Stimulated activated CD4-positive, alpha-beta T cell treated with anti-CD3 and anti-CD28 coated beads, Interleukin-1b, Interleukin-23, amount 100 ng/mL, for 1 hour (primary cell): ENCODE measurements at places on chromosomes 4 and X.

DNA sequence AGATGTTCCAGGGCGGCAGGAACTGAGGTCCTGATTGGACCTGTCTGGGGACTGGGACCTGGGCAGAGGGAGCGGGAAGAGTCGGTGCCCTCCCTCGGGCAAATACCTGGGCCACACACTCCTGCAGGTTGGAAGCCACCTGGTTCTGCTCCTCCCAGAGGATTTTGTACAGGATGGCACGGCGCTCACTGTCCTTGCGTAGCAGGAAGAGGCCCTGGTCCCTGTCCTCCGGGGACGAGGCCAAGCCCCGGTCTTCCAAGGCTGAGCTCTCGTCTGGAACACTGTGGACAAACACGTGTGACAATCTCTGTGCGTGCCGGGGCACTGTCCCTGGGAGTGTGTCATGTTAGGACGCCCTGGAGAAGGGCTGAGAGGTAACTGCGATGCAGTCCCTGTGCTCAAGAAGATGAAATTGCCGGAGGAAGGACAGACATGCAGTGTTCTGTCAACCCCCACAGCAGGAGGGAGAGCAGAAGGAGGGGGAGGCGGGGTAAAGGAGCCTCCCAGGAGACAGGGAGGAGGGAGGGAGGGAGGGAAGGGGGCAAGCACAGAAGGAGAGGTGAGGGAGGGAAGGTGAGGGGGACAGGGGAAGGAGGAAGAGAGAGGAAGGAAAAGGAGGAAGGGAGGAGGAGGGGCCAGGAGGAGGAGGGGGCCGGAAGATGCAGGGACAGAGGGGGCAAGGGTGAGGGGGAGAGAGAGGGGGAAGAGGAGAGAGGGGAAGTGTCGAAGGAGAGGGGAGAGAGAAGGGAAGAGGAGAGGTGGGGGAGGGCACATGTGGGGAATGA is 29.0 kb downstream of the PDHA1 start:
- DNase-seq = no peak

DNA sequence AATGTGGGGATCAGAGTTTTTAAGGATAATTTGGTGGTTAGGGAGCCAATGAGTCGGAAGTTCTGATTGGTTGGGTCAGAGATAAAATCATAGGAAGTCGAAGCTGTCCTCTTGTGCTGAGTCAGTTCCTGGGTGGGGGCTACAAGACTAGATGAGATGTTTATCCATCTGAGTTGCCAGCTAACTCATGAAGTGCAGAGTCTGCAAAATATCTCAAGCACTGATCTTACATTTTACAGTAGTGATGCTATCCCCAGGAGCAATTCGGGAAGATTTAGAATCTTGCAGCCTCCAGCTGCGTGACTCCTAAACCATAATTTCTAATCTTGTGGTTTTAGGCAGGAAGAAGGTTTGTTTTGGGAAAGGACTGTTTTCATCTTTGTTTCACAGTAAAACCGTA is 565.8 kb upstream of the SPANXN1 start:
- DNase-seq = no peak

DNA sequence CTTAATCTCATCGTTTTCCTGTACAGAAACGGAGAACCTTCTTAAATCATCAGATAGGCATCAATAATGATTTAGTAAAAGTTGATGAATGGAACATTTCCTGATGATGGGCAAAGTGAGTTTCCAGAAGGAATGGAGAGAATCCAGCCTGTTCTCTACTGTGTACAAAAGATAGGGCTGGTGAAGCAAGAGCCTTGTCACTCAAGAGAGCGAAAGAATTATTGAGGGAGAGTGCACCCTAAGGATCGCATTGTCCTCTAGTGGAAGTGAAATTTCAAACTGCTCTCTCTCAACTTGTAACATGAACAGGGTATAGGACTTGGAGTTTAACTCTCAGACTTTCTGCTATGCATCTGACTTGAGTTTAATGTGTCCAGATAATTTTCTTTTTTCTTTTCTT is 69.6 kb downstream of the CDS1 start:
- DNase-seq = no peak

DNA sequence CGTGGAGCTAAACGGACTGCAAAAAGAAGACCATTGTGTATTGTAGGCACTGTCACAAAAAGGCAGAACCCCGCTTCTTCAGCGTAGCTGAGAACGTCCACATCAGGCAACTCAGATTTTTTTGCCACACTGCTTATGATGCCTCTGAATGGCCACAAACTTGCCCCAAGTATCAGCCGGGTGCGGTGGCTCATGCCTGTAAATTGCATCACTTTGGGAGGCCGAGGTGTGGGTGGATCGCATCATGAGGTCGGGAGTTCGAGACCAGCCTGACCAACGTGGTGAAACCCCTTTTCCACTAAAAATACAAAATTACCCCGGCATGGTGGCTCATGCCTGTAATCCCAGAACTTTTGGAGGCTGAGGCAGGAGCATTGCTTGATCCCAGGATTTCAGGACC is 14.9 kb upstream of the IL3RA start:
- DNase-seq = no peak

GRCh38 chr4:135201081-135201480 is 999.5 kb upstream of the PABPC4L start:
- DNase-seq = no peak

DNA sequence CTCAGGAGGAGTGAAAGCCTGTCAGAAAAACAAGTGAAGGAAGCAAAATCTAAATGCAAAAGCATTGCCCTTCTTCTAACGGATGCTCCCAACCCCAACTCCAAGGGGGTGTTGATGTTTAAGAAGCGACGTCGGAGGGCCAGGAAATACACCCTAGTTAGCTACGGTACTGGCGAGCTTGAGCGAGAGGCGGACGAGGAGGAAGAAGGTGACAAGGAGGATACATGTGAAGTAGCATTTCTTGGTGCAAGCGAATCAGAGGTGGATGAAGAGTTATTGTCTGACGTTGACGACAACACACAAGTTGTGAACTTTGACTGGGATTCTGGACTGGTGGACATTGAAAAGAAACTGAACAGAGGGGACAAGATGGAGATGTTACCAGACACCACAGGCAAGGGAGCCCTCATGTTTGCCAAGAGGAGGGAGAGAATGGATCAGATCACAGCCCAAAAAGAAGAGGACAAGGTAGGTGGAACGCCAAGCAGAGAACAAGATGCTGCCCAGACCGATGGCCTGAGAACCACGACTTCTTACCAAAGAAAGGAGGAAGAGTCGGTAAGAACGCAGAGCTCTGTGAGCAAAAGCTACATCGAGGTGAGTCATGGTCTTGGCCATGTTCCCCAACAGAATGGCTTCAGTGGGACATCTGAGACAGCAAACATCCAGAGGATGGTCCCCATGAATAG is 105.6 kb upstream of the MYOZ2 start:
- no peak for DNase-seq

GRCh38 chr4:128176643-128177042 is 111.0 kb downstream of the PGRMC2 start:
- no peak for DNase-seq

DNA sequence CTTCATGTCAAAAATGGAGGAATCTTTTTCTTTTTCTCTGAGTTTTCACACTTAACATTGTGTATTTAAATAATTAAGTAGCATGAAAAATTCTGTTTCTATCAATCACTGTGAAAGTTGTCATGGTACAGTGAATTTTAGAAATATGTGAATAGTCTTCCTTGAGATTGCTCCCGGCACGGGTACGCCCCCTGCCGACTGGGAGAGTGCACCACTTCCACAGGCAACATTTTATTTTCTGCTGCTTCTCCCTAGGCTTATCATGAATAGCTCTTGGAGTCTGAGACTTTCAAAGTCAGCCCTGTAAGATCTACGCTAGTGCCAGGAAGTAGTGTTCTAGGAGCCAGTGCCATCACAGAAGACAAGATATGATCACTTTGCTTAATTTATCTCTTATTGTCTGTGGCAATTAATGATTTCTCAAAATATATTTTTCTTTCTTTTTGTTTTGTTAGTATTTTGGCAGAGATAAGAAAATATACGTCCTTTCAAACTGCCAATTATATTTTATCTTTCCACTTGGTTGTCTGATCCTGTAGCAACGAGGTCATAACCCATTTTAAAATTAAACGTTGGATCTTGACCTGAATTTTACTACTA is 763.8 kb upstream of the AADAT start:
- DNase-seq = no peak

DNA sequence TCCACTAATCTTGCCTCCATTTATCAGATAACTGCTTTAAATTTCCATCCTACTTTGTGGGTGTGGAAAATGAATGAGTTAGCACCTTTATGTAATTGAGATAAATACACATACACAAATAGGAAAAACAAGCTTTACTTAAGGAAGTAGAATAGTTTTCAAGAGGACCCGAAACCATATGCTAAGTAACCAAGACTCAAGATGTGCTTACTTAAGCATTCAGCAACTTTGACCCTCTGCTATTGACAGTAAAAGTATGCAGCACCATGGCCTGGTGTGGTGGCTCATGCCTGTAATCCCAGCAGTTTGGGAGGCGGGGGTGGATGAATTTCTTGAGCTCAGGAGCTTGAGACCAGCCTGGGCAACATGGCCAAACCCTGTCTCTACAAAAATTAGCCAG is 29.9 kb downstream of the RNF175 start:
- no peak for DNase-seq

- no peak for DNase-seq
These were observed 82.4 kb upstream of the ADGRG2 start for GRCh38 chrX:19204636-19205035.

- no peak for DNase-seq
These were observed 520 bp upstream of the SRP72 start for GRCh38 chr4:56466910-56467283.

DNA sequence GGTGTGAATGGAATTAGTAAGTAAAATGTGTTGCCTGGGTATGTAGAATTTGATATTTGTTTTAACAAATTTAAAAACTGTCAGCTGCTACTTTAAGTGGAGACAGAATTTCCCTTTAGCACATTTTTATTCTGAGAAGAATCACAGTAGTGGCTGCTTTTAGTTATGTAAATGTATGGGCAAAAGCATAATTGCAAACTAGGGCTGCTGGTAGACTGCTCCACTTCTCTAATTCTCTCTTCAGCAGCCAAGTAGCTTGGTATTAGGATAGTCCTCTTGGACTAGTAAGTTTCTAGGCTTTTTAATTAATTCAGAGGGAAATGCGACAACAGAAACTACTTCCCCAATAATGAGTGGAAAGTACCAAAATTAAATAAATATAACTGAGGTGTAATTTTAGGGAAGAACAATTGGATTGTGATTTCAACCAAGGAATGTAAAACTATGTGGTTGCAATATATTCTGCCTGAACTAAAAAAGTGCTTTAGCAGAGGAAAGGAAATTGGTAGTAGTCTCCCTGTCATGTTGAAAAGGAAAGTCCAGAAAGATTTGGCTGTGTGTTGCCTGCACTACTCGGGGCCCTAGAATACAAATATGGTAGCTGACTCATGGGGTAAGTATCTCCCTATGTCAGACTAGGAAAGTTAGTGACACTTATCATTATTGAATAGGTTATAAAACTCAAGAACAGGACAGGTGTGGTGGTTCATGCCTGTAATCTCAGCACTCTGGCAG is 9.2 kb upstream of the EIF4E start:
- no peak for DNase-seq

DNA sequence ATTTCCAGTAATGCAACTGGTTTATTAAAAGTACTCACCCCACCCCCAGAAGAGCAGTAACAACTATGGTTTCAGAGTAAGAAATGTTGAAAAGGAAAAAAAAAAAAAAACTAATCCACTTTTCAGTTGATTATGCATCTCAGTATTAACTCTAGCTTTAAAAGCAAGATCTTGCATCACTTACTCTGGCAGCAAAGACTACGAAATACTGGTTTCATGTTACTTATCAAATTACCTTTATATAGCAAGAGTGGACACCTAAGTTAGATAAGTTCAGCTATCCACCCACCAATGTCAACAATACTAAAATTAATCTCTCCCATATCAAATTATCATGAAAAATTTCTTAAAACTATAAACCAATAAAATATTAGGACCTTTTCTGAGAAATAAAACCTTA is 105.0 kb downstream of the ABCB7 start:
- no peak for DNase-seq

GRCh38 chrX:110267874-110268273 is 50.0 kb downstream of the AMMECR1 start:
- no peak for DNase-seq
